Muscle of leg (tissue), 16 donors: ENCODE measurements at places on chromosomes 3 and 15. TPM values are rescaled to one million over a fixed set of nuclear protein-coding genes. Genes with fewer than 3 reads are reported as not detected.
A peak's percentile ranks its signal among the peaks of the same experiment; 100 is the strongest.

DNA sequence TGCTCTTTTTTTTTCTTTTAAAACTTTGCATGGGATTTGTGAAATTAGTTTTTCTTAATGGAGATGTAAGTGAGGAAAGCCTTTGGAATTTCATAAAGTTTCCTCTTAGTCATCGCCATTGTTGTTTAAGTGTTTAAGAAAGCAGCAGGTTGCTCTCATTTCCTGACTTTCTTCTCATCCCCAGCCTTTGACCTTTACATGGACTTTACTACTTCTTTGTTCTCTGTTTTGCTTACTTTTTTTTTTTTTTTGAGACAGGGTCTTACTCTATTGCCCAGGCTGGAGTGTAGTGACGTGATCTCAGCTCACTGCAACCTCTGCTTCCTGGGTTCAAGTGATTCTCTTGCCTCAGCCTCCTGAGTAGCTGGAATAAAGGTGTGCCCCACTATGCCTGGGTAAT is 38.6 kb downstream of the FBXL2 start:
- peak; percentile 20 for DNase-seq

GRCh38 chr3:47339951-47340350 is 40.9 kb upstream of the PTPN23 start:
- peak; percentile 24 for DNase-seq

- DNase-seq = peak; percentile 14
Observed at GRCh38 chr3:12288182-12289129, at the start of gene PPARG. TSS of gene PPARG (plus strand) at chr3:12289070. CDS start at chr3:12379712, 90,642 bp downstream.

- no peak for DNase-seq
Observed at GRCh38 chr15:30956216-30957124, 35.0 kb downstream of the MTMR10 start.

GRCh38 chr3:188627652-188628051 is 473.7 kb downstream of the LPP start:
- no peak for DNase-seq

DNA sequence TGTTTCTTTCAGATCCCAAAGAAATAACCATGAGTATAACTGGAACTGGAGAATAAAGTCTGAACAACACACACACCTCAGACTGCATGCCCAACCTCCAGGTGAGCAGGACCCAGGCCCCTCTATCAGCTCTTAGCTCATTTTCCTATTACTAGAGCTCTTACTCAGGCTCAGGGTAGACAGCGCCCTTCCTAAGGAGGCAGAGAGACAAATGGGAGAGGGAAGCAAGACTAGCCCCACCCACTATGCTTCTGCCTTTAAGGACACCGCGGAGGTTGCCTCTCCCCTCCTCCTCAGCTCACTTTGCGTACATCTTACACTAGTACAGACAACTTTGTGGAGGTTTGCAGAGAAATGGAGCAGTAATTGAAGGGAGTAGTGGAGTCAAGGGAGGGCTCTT is 44.0 kb upstream of the GLCE start:
- DNase-seq = no peak

GRCh38 chr3:105816833-105817232 is 52.0 kb downstream of the CBLB start:
- DNase-seq = no peak

- DNase-seq = no peak
Observed at GRCh38 chr15:40097096-40097967, 11.3 kb downstream of the BMF start.

DNA sequence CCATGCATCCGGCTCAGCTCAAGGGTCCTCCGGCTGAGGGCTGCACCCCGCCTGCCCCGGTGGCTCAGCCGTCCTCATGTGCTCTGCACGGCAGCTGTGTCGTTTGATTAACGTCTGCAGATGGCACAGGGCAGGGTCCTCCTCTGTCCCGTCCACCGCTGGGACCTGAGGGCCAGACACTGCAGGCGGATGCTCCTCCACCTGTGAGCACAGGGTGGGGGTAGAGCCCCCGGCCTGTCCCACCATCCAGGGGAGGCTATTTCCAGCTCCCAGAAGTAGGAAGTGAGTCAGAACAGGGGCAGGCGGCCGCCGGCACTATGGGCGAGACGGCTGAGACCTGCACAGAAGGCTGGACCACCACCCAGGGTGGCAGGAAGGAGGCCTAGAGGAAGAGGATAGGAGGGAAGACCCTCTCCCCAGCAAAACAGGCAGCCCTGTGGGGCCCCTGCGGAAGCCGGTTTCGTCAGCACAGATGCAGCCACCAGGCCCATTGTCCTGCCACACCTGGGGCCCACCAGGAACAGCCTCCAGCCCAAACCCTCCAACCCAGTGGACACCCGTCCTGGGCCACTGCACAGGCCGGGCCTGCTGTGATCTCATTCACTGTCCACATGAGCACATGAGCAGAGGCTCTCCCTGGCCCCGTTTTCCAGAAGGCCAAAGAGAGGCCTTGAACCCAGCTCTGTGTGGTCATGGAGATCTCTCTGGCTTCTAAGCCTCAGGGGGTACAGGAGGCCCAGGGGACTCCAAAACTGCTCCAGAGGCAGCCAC is 12.6 kb upstream of the PLXND1 start:
- peak; percentile 21 for DNase-seq

CXCR6 gene
- polyA plus RNA-seq = 0.18 TPM

RYR3 gene
- polyA plus RNA-seq = 48.0 TPM

GXYLT2 gene
- 20.0 TPM for polyA plus RNA-seq

GOLGA8Q gene
- polyA plus RNA-seq = 0.49 TPM
